ENCODE measurements at places on chromosomes 7 and 10.

- no peak for DNase-seq
These were observed 118.5 kb downstream of the AMPH start for GRCh38 chr7:38512704-38513103.

DNA sequence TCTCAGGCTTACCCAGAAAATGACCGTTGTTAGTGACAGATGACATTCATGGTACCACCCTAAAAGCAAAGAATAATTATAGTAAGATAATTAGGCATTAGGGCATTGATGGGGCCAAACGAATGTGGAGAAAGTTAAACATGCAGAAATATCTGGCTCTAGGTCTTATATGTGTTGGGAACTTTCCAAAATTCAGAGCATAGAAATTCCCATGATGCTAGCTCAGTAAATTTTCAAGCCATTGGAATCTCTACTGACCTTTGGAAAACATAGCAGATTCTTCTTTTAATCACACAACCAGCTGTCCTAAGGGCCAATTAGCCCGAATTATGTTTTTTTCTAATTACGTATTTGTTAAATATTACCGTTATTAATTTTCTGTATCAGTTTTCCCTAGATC is 136.1 kb downstream of the CREB5 start:
- DNase-seq, result no peak

GRCh38 chr10:30365278-30365677 is 16.2 kb upstream of the MTPAP start:
- no peak for DNase-seq

DNA sequence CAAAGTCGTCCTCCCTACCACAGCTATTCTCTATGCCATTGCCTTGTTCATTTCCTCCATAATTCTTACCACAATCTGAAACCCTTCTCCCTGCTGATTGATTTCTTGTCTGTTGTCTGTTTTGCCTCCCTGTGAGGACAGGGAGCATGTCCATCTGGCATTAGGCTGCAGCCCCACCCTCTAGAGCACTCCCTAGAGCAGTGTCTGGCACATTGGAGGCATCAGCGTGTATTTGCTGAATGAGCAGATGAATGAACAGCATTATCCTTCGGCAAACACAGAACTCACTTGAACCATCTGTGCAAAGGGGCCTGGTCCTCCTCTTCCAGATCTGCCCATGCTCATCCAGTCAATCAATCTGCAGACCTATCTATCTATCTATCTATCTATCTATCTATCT is 5.1 kb upstream of the DMBT1 start:
- DNase-seq, result no peak

DNA sequence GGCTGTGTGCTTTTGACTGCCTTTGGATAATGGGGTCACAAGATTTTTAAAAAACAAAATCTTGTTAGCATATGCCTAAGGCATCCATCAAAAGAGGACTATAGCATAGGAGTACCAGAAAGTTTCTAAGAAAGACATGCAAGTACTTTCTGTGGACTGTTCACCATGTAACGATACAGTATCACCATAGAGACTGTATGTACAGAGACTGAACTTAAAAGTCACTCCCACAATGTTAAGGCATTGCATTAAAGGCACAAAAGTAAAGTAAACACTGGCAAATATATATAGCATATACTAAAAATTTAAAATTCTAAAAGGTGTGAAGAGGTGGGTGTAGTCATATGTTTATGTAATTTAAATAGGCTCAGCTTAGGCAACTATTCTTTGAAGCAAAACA is 190.9 kb downstream of the IMMP2L start:
- no peak for DNase-seq

DNA sequence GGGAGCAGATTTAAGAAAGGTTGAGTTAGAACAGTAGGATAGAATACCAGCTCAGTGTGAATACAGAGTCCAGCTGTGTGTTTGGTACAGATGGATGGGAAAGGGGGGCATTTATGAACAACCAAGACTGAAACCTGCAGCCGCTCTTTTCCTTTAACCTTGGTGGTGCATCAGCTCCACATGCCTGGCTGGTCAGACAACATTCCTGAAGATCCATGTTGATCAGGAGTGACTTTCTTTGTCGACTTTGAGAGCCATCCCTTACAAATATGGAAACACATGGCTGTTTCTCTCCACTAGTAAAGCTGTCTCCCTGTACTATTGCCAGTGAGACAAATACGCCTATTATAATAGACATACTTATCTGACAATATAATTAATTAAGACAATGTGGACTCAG is 476.5 kb upstream of the IGFBP3 start:
- DNase-seq, result no peak

DNA sequence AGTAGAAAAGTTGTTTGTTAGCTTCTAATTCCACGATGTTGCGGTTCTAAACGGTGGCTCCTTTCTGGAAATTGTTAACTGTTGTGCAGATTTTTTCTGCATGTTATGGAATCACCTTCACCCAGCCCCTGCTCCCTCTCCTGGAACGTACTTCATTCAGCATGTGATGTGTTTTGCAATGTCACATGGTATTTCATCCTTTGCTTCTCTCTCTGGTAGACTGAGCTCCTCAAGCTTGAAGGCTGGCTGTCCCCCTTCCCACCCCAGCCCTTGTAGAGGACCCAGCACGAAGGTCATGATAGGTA is 4.4 kb downstream of the PPP2R2D start:
- no peak for DNase-seq

GRCh38 chr10:111506266-111507034 is 429.6 kb downstream of the ADRA2A start:
- no peak for DNase-seq

DNA sequence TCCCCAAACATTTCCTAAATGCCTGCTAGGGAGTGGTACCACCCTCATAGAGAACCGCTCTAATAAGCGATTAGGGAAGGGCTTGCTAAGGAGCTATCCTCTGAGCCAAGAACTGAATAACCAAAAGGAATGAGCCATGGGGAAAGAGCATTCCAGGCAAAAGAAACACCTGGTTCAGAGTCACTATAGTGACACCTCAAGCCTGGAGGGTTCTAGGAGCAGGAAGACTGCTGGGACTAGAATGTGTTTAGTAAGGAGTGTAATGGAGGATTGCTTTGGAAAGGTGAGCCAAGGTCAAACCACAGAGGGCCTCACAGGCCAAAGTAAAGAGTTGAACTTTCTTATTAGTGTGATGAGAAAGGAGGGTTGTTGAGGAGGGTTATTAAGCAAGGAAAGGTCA is 38.7 kb upstream of the NRBF2 start:
- DNase-seq, result no peak

GRCh38 chr7:132499065-132499464 is 77.2 kb downstream of the PLXNA4 start:
- DNase-seq, result no peak

- no peak for DNase-seq
These were observed 207.2 kb downstream of the PARD3 start for GRCh38 chr10:34607894-34608293.

GRCh38 chr10:67852761-67853160 is 14.8 kb upstream of the DNAJC12 start:
- no peak for DNase-seq

DNA sequence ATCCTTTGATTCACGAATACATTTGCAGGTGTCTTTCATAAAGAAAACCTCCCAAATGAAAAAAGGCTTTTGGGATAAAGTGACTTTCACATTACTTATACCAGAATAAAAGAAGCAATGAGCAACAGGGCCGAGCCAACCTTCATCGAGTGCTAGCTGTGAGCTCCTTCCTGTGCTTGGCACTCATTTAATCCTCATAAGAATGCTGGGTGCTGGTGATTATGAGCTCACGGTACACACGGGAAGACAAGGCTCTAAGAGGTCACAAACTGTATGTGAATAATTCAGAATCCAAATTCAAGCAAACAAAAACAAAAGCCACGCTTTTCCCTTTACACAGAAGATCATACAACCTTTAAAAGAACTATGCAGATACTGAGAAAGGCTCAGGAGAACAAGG is 156.2 kb downstream of the COBL start:
- DNase-seq, result no peak

DNA sequence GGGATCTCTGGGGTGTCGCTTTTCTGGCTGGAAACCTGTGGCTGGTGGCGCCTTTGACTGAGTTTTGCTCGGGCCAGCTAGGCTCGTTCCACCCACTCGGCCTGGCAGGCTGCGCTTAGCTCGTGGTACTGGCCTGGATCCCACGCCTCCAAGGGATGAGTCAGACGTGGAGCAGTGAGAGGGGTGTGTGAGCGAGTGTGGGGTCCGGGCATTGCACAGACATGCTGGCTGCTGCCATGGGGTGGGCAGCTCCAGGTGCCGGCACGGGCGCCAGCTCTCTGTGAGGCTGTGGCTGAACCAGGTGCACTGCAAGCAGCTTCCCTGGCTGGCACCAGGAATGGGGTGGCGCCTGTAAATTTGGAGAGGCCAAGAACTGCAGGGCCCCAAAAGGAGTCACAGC is 63.1 kb upstream of the CACNA2D1 start:
- no peak for DNase-seq

DNA sequence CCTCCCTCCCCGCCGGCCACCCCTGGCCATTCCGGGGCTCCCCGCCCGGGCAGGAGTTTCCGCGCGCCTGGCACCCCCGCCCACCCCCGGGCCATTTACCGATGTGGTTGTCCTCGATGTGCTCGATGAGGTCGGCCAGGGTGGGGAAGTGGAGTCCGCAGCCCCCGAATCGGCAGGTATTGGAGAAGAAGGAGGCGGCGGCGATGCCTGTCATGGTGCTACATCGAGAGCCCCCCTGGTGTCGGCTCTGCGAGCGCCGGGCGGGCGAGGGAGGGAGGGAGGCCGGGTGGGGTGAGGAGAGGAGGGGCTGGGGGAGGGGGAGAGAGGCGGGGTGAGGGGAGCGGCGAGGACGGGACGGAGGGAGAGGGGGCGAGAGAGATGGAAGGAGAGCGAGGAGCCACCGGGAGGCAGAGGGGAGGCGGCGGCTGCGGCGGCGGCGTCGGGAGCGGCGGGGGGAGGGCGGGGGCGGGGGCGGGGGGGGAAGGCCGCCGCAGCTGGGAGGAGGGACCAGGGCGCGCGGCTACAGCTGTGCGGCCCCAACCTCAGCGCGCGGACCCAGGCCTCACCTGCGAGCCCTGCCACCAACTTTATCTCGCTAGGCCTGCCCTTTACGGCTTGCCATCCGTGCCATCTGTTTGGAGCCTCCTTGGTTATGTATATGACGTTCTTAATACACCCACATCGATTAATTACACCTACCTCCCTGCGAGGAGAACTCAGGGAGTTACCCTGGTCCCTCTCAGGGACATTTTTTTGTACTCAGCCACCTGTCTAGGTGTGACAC is at the start of gene JAZF1:
Gene JAZF1, minus strand, starts transcription at position 432 of the 784 bp plus-strand sequence.
- DNase-seq, result peak; percentile 34

All from activated T-helper 1 cell treated with anti-CD3 and anti-CD28 coated beads, Interleukin-2, amount 50 U/mL, for 16 hours (primary cell).